ENCODE measurements at places on chromosomes 3 and 15. TPM values are rescaled to one million over a fixed set of nuclear protein-coding genes. Genes with fewer than 3 reads are reported as not detected.

The CYP8B1 gene
- not detected for total RNA-seq

The MME gene
- total RNA-seq: 2.1 TPM

The LRRN1 gene
- total RNA-seq: 0.65 TPM

The GPR156 gene
- total RNA-seq: 3.0 TPM

The DUOX2 gene
- 0.10 TPM for total RNA-seq

The GOLGA6L10 gene
- total RNA-seq: 2.3 TPM

The LRRC2 gene
- 0.08 TPM for total RNA-seq

All from PC-9 (cell line).